ACHN (cell line): ENCODE measurements at places on chromosomes 12 and 14.

- DNase-seq, result no peak
These were observed 62.8 kb upstream of the EGLN3 start for GRCh38 chr14:34013721-34014060.

DNA sequence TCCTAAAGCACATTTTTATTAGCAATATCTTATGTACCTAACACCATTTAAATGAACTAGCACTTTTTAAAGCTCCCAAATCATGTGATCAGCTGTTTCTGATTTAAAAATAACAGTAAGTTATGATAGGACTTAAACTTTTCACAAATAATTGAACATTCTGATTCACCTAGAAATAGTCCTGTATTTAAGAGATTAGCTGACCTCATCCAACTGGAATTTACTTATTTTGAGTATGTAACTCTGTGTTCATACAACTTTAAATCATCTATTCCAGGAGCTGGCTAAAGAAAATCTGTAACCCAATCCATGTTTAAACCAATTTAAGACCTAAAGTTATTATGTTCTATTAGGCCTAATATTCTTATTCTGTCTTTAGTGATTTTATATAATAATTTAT is 184.3 kb downstream of the CCDC91 start:
- peak; percentile 10 for DNase-seq

- no peak for DNase-seq
These were observed 269.2 kb upstream of the DAAM1 start for GRCh38 chr14:58919217-58919616.

- no peak for DNase-seq
These were observed 101.5 kb downstream of the SMOC1 start for GRCh38 chr14:69980457-69981425.

GRCh38 chr12:29921307-29921706 is 137.6 kb upstream of the TMTC1 start:
- peak; percentile 32 for DNase-seq

DNA sequence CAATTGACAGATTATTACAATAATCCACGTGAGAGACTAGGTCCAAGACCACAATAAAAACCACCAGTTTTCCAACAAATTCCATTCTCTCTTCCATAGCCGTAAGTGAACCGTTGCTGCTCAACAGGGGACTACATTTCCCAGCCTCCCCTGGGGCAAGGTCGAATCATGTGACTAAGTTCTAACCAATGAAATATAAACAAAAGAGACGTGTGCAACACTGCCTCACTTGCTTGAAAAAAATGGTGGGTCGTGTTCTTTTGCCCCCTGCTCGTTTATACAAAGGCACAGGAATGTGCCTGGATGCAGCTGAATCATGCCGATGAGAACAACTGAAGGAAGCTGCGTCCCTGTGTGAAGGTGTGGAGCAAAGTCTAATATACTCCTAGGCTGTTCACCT is 51.1 kb downstream of the HSPB8 start:
- DNase-seq, result peak; percentile 44

DNA sequence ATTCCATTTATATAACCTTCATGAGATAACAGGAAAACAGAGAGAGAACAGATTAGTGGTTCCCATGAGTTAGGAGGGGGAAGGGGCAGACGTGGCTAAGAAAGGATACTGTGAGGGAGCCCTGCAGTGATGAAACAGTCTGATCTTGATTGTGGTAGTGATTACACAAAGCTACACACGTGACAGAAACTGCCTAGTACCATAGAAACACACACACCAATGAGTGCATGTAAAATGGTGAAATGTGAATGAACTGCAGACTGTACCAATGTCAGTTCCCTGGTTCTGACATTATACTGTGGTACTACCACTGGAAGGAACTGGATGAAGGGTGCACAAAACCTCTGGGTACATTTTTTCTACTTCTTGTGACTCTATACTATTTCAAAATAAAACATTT is 36.9 kb downstream of the NRDE2 start:
- DNase-seq, result no peak

DNA sequence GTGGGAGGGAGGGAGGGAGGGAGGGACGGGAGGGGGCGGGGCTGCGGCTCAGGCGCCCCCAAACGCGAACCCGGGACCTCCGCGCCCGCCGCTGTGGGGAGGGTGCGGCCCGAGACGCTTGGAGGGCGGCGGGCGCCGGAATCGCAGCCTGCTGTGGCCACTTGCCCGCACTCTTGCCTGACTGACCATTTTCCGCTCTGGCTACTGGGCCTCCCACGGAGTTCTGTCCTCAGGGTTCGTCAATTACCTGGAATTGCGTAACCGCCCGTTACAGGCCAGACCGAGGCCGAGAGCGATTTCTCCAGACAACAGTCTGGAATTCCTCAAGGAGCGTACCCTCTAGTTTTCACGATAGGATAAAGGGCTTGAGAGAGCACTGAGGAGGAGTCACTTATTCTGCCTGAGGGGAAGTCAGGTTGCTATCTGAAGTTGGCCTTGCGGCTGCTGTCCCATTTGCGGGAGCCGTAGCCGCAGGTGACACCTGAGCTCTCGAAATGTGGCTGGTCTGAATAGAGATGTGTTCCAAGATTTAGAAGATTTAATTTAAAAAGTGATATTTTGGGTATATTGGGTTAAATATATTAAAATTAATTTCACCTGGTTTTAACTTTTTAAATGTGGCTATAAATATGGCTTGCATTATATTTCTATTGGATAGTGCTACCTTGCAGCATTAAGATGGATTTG is 446 bp upstream of the ZNF641 start:
- peak; percentile 87 for DNase-seq

- DNase-seq, result no peak
These were observed 786 bp upstream of the TSFM start for GRCh38 chr12:57781801-57782200.

- no peak for DNase-seq
These were observed 163.7 kb downstream of the MYRFL start for GRCh38 chr12:69988481-69989321.

DNA sequence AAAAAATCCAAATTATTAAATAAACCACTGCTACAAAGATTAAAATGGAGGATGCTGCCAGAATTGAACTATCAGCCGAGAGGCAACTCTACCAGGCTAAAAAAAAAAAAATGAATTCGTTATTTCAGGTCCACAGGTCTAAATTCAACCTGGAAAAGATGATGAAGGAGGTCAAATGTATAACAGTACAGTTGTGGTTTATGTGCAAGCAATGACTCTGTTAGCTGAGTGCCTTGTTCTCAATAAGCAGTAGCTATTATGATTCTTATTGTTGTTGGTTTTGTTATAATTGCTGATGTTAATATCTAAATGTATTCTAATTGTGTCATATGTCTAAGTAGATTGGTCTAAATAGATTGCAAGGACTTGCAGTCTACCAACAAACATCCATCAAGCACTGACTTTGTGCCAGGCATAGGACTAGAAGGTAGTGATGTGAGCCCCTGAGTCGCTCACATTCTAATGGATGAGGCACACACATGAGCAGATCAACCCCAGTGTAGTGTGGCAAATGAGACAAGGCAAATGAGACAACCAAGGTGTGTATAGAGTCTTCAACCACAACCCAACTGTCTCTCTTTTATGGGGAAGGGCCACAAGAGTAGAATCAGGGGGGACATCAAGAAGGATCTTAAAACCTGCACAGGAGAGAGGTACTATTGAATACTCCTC is 77.0 kb upstream of the PLEKHG7 start:
- DNase-seq, result no peak

DNA sequence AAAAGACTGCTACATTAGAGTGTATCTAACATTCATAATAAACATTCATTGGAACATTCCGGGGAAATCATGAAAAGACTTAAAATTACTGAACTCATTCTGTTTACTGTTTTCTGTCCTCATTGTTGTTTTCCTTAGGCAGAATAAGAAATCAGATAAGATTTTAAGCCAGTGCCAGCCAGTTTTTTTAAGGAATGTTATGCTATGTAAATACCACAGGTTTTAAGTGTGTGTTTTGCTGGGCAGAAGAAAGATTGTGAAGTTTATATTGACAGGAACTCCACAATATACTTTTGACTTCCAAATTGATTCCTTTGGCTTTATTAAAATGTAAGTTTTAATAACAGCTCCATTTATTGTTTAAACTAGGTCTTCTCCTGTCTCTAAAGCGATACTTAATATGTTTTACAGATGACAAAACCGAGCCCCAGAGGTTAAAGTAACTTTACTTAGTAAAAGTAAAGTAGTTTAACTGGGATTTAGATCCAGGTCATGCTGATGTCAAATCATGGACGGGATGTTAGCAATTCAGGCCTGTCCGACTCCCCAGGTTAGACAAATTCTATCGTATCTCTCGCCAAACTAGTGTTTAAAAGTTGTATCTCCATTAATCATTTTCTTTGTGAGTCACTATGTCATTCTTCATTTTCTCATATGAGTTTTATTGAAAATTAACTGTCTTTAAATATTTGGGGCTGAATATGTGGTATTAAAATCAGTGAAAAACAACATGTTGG is 1.7 kb downstream of the LARP4 start:
- peak; percentile 37 for DNase-seq

GRCh38 chr12:104329707-104330532 is 26.4 kb downstream of the EID3 start:
- no peak for DNase-seq

GRCh38 chr12:14258575-14258940 is 106.9 kb upstream of the ATF7IP start:
- DNase-seq, result no peak

DNA sequence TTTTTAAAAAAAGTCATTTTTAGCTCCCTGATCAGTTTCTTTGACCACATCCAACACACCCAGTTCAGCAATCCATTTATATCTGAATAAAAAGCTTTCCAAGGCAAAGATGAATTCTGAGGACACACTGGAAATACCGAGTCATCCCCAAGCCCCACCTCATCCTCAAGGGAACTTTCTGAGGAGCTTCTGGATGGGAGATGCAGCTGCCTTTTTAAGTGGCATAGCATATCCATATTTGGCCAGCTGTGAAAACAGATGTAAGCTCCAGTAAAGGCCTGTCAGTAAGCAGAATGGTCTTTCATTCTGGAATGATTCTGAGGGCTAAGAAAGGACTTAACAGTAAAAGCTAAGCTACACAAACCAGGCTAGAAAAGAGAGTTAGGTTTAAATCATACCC is 18.4 kb downstream of the ZFYVE1 start:
- no peak for DNase-seq

DNA sequence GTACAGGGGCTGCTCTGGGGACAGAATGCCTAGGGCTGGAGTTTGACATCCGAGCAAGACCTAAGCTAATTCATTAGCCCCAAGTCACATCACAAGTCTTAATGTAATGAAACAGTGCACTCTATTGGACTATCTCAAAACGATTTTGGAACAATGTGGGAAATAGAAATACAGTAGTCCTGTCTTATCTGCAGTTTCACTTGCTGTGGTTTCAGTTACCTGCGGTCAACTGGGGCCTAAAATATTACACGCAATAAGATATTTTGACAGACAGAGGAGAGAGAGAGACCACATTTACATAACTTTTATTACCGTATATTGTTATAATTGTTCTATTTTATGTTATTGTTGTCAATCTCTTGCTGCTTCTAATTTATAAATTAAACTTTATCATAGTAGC is 21.1 kb downstream of the MOAP1 start:
- DNase-seq, result no peak

- DNase-seq, result no peak
These were observed 381.2 kb upstream of the LRFN5 start for GRCh38 chr14:41225433-41225832.

- no peak for DNase-seq
These were observed 27.1 kb upstream of the TMTC2 start for GRCh38 chr12:82659343-82660207.

- DNase-seq, result no peak
These were observed 8.8 kb upstream of the TMEM106C start for GRCh38 chr12:47954467-47955045.

GRCh38 chr12:57869298-57869926 is 22.9 kb upstream of the CTDSP2 start:
- no peak for DNase-seq

DNA sequence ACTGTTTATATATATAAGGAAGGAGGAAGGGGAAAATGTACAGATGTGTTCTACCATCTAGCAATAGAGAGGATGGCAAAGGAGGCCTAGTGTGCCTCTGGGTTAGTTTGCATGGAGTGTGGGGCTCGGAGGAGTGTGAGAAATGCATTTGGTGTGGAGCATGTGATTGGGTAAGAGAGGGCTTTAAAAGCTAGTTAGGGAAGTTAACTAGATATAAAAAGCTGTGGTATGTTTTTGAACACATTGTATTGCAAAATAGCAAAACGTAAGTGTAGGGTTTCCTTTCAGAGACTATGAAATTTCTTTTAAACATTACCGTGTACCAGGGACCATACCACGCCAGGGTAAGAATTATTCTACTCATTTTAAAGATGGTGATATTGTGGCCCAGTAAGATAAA is 53.3 kb upstream of the STXBP6 start:
- no peak for DNase-seq
